NCI-H446 treated with DMSO at 0.1 percent for 48 hours (cell line): ENCODE measurements at places on chromosomes 13 and 19.
A peak's percentile ranks its signal among the peaks of the same experiment; 100 is the strongest.

GRCh38 chr19:49157445-49158224 lies at the start of gene TRPM4:
Gene TRPM4 (plus strand): TSS chr19:49157792. CDS start chr19:49157867, 75 bp downstream.
- DNase-seq, result peak; percentile 45

- DNase-seq, result no peak
Measured at GRCh38 chr13:50235604-50236342, 220.5 kb downstream of the KCNRG start.

- DNase-seq, result no peak
Measured at GRCh38 chr13:57878291-57878690, 246.7 kb downstream of the PCDH17 start.

DNA sequence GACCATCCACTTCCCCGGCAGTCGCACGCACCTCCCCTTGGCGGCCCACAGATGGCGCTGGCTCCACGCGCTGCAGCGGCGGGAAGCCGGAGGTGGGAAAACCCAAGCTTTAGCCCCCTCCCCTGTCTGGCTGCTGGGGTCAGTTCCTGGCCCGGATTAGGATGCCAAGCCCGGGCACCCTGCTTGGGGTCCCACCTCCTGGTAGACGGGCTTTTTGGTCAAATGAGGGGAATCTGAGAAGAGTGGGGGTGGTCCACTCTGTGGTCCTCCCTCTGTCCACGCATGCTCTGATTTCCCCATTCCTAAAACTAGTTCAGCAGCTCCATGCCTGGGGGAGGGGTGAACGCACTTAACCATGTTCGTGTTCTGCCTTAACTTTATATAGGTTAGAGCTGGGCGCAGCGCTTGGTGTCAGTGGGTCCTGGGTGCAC lies 8.1 kb upstream of the ADGRE2 start:
- DNase-seq, result no peak

- no peak for DNase-seq
Measured at GRCh38 chr19:32626969-32627368, 46.0 kb downstream of the PDCD5 start.

GRCh38 chr13:80477661-80478443 lies 136.9 kb upstream of the SPRY2 start:
- DNase-seq, result no peak

- DNase-seq, result no peak
Measured at GRCh38 chr13:50248516-50249143, 233.4 kb downstream of the KCNRG start.

GRCh38 chr19:36488846-36489117 lies 579 bp downstream of the ZNF566 start:
- DNase-seq, result no peak

DNA sequence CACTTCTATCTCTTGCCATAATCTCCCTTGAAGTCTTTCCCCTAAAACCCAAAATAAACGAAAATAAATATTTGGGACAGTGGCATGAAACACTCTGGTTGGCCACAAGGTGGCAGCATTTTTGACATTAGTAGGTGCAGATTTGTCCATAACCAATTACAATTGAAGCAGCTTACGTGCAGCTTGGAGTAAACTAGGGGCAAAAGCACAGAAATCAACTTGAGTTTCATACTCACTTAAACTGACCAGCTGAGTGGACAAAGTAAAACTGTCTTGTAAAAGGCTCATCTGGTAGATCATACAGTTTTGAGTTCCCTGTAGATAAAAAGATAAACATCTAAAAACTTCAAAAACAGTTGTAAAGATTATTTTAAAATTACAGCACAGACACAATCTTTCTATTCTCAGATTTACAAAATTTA lies 18.8 kb downstream of the PDCD5 start:
- DNase-seq, result peak; percentile 35

- DNase-seq, result no peak
Measured at GRCh38 chr13:46962281-46962941, 65.6 kb upstream of the HTR2A start.

DNA sequence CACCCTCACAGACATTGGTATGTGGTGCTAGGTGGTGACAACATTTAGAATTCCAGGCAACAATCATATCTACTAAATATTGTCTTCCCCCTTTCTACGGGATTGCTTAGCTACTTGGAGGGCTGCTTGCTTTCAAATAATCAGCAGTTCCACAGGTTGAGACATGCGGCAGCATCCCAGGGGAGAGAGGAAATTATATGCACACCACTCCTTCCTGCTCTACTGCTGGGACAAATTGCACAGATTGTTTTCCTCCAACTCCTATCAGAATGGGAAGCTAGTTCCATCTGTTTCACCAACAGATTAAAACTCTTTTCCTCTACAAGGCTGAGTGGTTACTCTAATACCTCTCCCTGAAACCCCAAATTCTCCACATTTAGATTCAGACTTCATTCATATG lies 275.4 kb downstream of the DNAJC15 start:
- peak; percentile 20 for DNase-seq

DNA sequence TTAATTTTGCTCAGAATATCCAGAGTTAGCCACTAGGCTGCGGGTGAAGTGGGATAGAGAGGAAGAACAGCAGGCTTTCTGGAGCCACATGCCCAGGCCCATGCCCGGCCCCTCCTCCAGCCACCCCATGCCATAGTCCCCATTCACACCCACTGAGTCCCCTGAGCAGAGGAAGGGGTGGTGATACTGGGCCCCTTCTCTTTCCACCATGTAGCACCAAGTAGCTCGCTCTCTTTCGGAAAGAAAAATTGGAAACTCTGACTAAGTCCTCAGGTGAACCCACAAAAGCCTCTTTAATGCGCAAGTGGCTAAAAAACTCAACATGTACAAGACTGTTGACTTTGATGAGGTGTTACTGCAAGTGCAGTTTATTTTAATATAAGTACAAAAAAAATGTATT lies 76.7 kb upstream of the GPR183 start:
- DNase-seq, result no peak

GRCh38 chr13:78742659-78743058 lies 83.7 kb upstream of the OBI1 start:
- DNase-seq, result no peak

DNA sequence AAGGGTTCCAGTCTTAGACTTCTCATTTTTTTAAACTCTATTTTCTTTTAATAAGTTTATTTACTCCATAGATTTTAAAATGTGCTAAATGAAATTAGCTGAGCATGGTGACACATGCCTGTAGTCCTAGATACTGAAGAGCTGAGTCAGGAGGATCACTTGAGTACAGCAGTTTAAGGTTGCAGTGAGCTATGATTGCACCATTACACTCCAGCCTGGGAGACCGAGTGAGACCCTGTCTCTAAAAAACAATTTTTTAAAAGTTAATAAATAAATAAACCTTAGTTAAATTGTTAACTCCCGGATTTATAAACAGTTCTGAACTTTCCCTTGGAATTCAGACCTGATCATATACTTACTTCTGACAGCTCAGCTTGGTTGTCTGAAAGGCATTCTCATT lies 32.5 kb downstream of the PCDH20 start:
- DNase-seq, result no peak

- no peak for DNase-seq
Measured at GRCh38 chr19:14379294-14380065, 1.8 kb upstream of the ADGRE5 start.

GRCh38 chr13:58300224-58300623 lies 668.7 kb downstream of the PCDH17 start:
- no peak for DNase-seq

DNA sequence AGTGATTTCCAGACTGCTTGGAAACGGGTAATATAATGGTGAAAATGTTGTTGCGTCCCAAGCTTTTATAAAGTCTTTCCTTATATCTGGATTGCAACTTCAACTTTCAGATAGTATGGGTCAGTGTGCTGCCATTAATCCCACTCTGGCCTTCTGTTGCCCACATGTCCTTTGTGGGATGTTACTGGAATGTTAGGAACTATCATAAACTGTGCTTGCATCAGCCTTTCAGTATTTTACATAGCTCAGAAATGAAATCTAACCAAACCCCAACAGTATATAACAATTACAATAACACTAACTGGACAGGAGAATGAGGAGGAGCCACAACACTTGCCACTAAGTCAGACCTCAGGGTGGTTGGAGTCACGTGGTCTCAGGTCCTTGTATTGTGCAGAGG lies 78.9 kb downstream of the LNX2 start:
- DNase-seq, result no peak

GRCh38 chr19:3268326-3268725 lies 43.9 kb downstream of the CELF5 start:
- DNase-seq, result no peak

GRCh38 chr19:2533686-2534422 lies 57.9 kb downstream of the GADD45B start:
- DNase-seq, result no peak

GRCh38 chr19:1016647-1017114 lies 4.2 kb downstream of the TMEM259 start:
- DNase-seq, result no peak

GRCh38 chr13:40401911-40402776 lies 264.3 kb downstream of the FOXO1 start:
- DNase-seq, result peak; percentile 45

DNA sequence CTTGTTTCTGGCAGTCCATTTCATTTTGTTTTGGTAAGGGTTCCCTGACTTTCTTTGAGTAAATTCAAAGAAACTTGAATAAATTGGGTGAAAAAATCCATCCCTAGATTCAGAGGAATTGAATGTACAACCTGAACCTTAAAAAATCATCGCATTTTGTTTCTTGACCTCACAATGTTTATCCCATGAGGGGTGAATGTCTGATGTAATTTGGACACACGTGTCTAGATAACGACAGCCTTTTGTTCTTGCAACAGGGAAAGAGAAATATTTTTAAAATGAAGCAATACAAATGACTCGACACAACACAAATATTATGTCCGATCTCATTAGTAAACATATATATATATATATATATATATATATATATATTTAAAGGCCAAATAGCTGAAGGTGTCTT lies 453.2 kb upstream of the ATXN8OS start:
- no peak for DNase-seq

GRCh38 chr19:41457241-41457640 lies 14.3 kb downstream of the ERICH4 start:
- DNase-seq, result no peak

GRCh38 chr13:50144246-50145160 lies 129.3 kb downstream of the KCNRG start:
- DNase-seq, result no peak

DNA sequence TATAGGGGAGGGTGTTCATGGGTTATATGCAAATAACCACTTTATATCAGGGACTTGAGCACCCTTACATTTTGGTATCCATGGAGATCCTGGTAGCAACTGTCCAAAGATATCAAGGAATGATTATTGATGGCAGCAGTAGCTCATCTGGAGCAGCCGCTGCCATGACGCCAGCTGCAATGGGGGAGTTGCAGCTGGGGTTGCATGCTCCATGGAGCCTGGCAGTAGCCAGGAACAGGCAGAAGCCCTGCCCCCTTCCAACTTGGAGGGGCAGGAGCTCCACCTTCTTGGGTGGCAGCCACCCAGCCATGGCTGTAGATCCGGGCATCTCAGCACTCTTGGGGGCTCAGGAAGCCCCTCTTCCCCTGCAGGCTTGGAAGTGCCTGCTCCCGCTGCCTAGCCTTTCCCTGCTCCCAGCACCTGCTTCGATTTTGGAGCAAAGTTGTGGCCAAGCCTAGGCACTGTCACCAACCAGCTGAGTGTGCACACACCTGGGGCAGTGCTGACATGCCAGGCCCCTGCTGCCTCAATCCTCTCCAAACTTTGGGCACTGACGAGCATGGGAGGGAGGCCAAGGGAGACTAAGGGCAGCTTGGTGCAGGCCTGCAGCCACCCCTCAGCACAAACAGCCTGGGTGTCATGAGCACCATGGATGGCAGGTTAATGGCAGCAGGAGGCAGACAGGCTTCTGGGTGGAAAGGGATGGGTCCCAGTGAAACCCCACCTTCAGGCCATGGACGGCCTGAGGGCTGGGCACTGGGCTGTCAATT lies 235.6 kb upstream of the CSNK1A1L start:
- no peak for DNase-seq

DNA sequence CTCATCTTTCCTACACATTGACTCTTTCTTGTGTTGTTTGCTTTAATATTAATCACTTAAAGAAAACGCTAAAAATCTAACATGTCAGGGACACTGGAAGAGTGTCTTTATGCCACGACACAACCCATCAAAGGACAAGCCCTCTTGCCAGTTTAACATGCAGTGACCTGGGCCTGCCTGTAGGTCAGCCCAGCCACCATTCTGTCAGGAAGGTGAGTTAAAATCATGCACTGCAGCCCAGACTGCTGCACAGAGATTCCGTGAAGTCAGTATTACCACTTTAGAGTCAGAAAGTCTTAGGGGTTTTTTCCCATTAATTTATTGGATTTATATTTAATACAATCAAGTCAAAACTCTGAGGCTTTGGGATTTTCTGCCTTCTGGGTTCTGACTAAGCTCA lies 58.0 kb downstream of the TNFRSF19 start:
- no peak for DNase-seq
